ENCODE measurements at places on chromosomes 12 and 14.

GRCh38 chr12:118377884-118378470, 1.6 kb downstream of the SUDS3 start:
- no peak for DNase-seq

- no peak for DNase-seq
Measured at GRCh38 chr14:46323404-46323762, 328.2 kb downstream of the RPL10L start.

GRCh38 chr12:51874486-51874885, 13.4 kb upstream of the ANKRD33 start:
- DNase-seq: no peak

DNA sequence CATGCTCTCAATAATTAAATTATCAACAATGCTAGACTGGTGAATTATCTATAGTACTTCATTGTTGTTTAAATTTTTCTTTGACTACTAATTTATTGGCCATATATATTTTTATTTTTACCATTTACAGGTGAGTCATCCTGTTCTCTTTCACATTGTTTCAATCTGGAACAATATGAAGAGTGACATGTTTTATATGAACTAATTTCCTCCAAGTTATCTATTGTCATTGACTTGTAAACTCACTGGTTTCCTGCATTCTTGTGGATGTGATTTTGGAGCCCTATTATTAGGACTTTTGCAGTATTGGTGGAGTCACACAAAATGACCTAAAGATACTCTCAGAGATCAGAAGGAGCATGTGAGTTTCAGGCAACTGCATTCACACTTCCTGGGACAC, 297.7 kb downstream of the AEBP2 start:
- DNase-seq: no peak

- no peak for DNase-seq
Measured at GRCh38 chr12:127070515-127071157, 1196.3 kb upstream of the TMEM132C start.

- DNase-seq: no peak
Measured at GRCh38 chr14:95047754-95048153, 109.6 kb downstream of the DICER1 start.

DNA sequence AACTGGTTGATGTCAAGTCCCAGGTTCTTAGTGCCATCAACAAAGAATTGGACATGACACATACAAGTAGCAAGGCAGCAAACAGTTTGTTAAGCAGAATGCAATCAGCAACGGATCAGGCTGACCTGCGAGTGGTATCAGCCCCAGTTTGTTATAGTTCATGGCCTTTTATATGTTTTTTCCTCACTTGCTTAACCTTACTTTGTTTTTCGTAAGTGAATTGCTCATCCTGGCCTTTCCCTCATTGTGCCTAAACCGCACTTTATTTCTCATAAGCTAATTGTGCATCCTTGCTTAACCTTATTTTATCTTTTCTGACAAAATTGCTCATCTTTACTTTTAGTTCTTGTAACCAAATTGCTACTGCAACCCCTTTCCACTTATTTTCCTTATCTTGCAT, 4.1 kb downstream of the ETFBKMT start:
- DNase-seq: no peak

Data from activated gamma-delta T cell (primary cell).